ENCODE measurements at places on chromosomes 11 and 22.
A peak's percentile ranks its signal among the peaks of the same experiment; 100 is the strongest.

DNA sequence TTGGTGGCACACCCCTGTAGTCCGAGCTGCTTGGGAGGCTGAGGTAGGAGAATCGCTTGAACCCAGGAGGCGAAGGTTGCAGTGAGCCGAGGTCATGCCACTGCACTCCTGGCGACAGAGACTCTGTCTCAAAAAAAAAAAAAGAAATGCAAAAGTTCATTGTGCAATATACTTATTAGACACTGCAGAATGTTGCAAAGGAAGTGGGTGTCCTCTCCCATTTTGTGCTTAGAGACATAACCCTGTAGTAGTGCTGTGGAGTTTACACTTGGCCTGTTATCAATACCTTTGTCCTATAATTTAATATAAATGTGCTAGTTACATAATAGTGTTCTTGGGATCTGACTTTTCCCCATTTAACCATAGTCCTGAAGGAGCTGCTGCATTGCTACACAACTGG is 9.4 kb downstream of the BCL2L13 start:
- no peak for DNase-seq

GRCh38 chr11:44306918-44307244 is 3.1 kb downstream of the ALX4 start:
- no peak for DNase-seq

- no peak for DNase-seq
These were observed 4.9 kb downstream of the OR8B8 start for GRCh38 chr11:124440608-124441007.

DNA sequence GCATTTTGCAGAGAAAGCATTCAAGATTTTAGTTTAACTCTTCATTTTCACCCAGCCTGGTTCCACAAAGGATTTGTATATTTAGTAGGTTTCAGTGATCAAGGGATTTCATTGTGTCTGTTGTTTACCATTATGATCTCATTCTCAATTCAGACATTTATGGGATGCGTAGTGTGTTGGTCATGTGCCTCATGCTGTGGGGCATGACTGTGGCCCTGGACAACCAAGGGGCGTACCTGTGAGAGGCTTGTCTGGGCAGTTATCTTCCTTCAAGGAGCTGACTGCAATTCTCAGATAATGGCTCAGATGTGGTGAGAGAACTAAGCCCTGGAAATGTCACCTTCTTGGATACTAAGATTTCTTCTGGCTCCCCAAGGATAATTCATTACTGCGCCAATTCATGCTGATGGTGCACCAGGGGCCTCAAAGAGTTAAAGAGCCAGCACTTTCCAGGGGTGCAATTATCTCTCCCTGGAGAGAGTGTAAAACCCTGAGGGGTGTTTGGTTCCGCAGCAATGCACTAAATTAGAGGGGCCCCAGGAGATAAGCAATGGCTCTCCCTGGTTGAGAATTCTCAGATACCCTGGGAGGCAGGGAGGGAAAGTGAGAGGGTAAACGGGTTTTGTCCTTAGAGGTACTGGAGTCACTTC is 32.2 kb downstream of the SLC6A5 start:
- DNase-seq = no peak

DNA sequence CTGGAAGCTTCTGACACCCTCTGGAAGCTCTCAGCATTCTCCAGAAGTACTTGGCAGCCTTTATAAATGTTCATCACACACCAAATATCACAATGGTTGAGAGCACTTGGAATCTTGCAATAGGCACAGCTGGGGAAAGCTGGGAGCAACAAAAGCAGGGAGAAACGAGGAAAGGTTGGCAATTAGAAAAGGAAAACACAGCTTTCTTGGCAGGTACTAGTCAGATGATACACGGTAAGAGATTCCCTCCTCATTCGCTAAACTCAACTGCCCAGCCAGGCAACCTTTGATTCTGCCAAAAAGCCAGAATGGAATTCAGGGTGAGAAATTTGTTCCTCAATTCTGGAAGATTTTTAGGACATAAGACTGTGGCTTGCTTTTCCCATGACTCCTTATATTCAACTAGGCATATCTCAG is 576.9 kb upstream of the ANO5 start:
- no peak for DNase-seq

DNA sequence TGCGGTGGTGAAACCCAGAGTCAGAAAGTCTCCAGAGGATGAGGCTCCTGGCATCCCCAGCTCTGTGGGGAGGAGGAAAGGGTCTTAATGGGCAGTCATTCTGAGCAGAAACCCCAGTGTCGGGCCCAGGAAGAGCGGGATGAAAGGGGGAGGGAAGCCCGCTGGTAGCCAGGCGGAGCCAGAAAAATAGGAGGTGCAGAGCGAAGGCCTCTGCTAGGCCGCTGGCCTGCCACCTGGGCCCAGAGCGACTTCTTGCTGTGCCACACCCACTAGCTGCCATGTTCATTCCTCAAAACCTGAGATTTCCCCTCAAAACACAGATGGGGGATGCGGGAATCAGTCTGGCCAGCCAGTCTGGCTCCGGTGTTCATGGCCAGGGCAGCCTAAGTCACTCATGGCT is 650 bp upstream of the POU2AF3 start:
- DNase-seq = no peak

DNA sequence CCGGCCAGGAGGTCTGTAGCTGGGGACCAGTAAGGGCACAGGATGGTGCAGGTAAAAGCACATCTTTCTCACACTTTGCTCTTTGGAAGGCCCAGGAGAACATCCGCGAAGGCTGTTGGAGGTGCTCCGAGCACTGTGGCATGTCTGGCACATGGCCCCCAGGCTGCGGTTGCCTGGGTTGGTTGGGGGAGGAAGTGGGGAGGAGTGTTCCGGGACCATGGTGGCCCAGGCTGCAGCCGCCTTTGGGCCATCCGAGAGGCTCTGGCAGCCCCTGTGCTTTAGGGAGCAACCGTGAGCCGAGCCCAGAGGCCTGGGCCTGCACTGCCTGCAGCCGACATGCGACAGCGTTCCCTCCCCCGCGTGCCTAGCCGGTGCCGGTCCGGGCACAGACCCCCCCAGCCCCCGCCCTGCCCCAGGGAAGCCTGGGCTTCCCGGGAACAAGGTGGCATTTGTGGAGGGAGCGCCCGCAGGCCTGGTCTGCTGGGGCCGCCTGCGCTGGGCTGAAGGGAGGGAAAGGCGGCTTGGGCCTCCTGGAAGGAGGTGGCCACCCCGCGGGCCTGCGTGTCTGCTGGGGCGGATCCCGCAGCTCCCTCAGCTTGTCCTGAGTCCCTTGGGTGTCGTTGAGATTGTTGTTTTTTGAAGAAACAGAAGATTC is 57.9 kb downstream of the GRAMD4 start:
- no peak for DNase-seq

DNA sequence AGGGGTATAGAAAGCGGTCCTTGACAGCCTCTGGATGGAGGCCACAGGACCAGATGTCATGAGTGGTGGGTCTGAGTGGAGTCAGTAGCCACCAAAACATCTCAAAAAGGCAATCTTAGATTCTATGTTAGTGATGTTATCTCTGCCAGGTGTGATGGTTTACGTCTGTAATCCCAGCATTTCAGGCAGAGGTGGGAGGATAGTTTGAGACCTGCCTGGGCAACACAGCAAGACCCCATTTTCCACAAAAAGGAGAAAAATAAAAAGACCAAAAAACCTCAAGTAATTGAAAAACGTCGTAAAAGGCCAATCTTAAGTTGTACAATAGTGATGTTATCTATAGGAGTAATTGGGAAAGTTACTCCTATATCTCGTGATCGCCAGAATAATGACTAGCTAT is 3.7 kb upstream of the MTCH2 start:
- DNase-seq = no peak

GRCh38 chr11:9176550-9176949 is 85.2 kb upstream of the SCUBE2 start:
- no peak for DNase-seq

DNA sequence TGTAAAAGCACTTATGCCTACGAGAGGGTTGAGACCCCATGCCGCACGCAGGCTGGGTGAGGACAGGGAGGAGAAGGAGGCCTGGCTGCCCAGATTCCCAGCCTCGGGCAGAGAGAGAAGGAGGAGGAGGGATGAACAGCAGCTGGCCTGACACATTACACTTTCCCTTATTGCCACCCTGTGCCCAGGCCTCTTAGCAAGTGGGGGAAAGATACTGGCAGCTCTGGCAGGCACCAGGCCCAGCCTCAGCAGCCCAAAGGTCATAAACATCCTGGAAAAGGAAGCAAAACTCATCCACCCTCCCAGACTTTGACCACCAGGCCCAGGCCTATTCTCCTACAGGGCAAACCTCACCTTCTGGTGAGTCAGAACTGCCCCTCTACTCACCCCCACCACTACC is 4.7 kb downstream of the PLAAT3 start:
- DNase-seq = no peak

DNA sequence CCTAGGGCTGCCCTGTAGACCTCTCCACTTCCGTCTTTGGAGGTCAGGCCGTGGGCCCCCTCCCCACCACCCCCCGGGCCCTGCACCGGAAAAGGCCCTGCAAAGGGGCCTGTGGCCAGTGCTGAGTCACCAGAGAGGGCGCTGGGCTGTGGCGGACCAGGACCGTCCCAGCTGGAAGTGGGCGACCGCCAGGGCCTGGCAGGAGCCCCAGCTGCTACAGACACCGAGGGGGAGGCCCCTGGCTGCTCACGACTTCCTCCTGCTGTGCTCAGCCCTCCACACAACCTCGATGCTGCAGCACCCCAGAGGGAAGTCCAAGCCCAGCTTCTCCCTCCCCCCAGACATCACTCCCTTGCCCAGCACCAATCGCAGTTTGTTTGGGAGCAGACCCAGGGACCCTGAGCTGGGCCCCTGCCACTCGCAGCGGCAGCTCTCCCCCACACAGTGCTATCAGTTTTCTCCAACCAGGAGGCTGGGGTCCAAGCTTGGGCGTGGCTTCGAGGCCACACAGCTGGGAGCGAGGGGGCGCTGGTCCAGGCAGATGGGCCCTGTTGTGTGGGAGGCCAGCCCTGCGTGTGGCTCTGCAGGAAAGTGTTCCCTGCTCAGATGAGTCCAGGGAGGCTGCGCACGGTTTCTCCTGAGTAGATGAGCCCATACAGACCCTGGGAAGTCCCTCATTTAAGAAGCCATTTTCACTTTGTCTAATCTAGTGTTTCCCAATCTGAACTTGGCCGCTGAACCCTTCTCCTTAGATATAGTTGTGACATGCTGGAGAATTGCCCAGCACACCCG is 5.6 kb upstream of the SH3BP1 start:
- DNase-seq = peak; percentile 41

GRCh38 chr11:7666292-7666866 is 6.9 kb downstream of the CYB5R2 start:
- no peak for DNase-seq

DNA sequence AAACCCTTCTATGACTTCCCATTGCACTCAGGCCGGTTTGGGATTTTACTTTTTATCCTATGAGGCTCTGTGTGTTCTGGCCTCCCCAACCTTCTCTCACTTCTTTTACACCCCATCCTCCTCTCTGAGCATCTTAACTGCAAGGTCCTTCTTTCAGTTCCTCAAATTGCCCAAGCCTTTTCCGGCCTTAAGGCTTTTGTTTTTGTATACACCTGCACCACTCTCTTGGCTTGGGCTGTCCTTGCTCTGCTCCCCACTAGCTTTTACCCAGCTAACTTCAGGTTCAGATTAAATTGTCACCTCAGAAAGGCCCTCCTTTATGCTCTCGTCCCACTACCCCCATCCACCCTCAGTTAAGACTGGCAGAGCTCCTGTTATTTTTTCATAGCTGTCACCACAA is 55.5 kb downstream of the FAM83F start:
- no peak for DNase-seq

Measured in stimulated activated CD8-positive, alpha-beta memory T cell treated with anti-CD3 and anti-CD28 coated beads, Interleukin-12 subunit alpha, Interleukin-12 subunit beta, amount 100 ng/mL, for 1 hour (primary cell).